CD4-positive, alpha-beta T cell treated with Interleukin-2 at 100 ng/mL for 4 hours (primary cell): ENCODE measurements at places on chromosomes 1 and 21.

DNA sequence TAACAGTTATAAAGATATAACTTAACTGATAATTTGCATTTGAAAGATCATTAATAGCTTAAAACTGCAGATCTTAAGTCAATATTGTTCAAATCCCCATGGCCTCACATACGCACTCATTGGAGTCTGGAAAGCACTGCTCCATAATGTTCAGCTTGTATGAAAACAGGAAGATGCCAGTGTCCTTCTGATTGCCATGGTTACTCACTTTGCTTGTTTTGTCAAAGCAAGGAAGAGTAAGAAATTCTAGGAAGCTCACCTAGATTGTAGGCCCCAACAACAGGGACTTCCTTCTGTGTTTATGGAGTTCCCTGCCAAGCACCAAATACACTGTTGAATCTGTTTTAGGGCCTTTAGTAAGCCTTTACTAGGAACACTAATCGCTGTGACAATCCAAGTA is 10.9 kb downstream of the GAS5 start:
- DNase-seq, result no peak

GRCh38 chr1:67440339-67440738 is 10.1 kb upstream of the SERBP1 start:
- no peak for DNase-seq

DNA sequence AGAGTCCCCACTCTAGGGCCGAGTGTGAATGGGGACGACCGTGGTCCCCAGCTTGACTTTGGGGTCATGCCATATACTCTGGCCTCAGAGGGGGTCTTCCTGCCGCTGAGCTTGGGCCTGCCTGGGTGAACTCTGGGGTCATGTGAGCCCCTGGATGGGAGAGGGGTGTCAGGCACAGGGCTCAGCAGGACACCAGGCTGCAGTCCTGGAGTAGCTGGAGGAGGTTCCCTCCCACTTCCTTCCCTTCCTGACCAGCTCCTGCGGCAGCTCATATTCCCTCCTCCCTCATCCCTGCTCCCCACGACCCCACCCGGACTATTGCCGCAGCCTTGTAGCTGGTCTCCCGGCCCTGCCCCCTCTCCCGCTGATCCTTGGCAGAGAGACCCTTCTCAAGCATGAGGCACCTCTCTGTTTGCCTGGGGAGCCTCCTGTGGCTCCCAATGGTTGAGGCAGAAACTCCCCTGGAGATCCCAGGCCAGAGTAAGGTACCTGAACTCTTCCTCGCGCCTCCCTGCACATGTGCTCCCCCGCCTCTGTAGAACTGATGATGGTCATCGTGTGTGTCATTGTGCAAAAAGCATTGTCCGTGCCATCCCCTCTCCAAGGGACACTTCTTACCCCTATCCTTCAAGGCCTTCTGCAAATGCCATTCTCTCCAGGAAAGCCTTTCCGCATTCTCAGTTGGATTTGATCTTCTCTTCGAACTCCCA is 1.8 kb downstream of the TNFRSF1B start:
- DNase-seq, result no peak

GRCh38 chr1:231950331-231951128 is 323.9 kb downstream of the DISC1 start:
- DNase-seq, result no peak
